IMR-90 (cell line): ENCODE measurements at places on chromosomes 4 and X. TPM values are rescaled to one million over a fixed set of nuclear protein-coding genes. Genes with fewer than 3 reads are reported as not detected.

- DNase-seq, result no peak
Observed at GRCh38 chrX:46278572-46278971, 266.6 kb downstream of the ZNF674 start.

DNA sequence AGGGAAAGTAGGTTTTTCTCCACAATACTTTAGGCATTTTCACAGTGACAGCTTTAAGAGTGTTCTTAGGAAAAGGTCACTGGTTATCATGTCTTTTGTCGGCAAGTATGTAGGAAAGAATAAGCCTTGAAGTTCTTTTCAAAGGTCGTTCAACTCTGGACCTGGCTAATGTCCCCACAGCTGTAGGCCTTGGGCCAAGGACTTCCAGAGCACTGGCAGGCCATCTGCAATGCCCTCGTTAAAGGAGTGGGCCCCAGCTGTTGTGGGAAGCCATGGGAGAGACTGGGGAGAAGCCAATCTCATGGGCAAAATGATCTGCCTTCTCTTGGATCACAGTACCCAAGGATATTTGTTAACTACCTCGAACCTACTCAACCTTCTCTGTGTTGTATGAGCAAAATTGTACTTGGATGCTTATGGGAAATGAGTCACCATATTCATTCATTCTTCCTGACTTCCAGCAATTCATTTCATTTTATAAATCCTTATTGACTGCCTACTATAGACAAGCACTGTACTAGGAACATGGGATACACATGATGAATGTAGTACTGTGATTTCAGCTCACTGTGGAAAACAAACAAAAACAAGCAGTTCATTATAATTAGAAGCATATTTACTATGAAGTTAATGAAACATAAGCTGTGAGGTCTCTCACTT, 141.1 kb upstream of the KIT start:
- peak; percentile 26 for DNase-seq

DNA sequence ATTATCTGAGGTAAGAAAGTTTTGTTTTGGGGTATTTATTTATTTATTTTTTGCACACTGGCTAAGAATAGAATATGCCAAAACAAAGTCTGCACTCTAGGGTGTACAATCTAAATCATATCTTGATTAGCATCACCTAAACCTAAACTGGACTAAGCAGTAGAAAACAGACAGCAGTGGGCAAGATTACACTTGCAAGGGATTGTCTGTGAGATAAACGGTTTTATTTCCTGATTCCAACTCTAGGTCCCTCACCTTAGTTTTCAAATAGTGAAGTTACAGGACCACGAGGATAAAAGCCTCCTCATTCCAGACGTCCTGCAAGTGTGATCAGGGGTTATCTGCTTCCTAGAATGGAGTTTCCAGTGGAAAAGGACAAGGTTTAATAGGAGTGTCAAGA, 86.1 kb downstream of the SH3RF1 start:
- no peak for DNase-seq

PAK3 gene
- total RNA-seq, result 0.36 and 0.56 TPM in 2 replicates

ABCE1 gene
- total RNA-seq, result 212 and 219 TPM in 2 replicates

DNA sequence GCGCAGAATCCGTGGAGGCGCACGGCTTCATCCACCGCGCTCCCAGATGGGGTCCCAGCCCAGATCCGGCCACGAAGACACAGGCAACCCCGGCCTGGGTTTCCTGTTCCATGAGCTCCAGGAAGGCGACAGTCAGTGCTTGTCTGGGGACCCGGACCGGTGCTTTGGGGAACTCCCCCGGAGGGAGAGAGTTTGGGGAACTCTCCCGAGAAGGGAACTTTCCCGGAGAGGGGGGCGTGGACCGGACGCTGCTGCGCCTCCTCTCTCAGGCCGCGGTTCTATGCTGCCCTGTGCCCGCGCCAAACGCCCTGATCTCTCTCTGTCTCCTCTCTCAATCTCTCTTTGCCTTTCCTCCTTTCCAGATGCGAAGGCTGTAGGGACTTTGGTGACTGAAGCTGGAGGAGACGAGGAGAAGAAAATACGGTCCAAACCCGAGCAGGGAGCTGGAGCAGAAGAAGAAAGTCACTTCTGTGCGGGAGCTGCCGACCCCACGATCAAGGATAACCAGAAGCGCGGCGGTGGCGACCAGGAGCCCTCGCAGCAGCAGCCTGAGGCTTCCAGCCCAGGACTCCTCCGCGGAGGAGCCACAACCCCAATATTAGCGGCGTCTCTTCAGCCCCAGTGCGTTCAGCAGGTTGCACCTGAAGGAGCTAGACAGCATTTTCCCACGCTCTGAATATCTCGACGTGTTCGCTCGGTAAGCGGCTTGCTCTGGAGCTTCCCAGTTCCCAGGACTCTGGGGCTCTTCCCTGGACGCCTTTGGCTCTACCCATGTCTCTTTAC, 47.6 kb upstream of the NKAP start:
- no peak for DNase-seq

FHDC1 gene
- total RNA-seq, result under 0.01 TPM in 2 replicates

- DNase-seq, result no peak
Observed at GRCh38 chr4:104625706-104626105, 131.0 kb upstream of the CXXC4 start.

- peak; percentile 19 for DNase-seq
Observed at GRCh38 chr4:149031399-149031798, 589.2 kb upstream of the NR3C2 start.
